ENCODE measurements at places on chromosomes 11 and 22.

DNA sequence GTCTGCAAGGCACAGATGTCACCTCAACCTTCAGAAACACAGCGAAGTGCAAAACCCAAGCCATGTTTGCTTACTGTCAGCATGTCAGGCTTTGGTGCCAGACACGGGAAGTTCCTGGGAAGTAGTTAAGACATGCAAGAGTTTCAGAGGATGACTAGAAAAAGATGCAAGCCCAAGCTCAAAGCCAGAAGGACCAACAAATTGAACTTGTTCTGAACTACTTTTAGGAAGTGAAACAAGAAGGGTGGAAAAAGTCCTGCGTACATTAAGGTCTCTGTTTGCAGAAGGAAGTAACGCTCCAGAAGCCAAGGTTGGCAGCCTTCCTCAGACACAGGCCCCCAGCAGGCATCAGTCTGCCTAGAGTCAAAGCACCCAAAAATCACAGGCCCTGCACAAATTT is 2.6 kb downstream of the AP1B1 start:
- no peak for DNase-seq

GRCh38 chr22:20607157-20607907 is 99.9 kb downstream of the MED15 start:
- DNase-seq, result no peak

DNA sequence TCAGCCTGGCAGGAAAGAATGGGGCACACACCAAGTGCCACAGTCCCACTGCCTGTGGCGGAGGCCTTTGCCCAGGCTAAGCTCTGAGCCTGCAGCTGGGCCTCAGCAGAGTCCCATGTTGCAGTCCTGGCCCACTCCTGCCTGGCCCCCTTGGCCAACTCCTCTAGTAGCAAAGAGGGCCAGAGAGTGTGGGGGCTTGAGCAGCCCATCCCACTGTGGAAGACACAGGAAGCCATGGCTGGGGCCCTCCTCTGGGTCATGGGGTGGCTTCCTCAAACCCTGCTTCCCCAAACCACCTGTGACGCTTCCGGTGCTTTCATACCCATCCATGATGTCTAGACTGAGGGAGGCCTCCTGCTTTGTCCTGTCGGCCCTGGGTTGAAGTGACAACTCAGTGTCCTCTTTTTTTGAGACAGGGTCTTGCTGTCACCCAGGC is 5.8 kb downstream of the RPS19BP1 start:
- DNase-seq, result no peak

- no peak for DNase-seq
These were observed 4.9 kb upstream of the TAGLN start for GRCh38 chr11:117194267-117194666.

- DNase-seq, result no peak
These were observed 17.1 kb upstream of the C11orf96 start for GRCh38 chr11:43925063-43925931.

- no peak for DNase-seq
These were observed 5.2 kb downstream of the FXYD2 start for GRCh38 chr11:117819096-117820040.

Measured in cortex of kidney (tissue), 1 donor.